ENCODE measurements at places on chromosomes 5 and 9.

DNA sequence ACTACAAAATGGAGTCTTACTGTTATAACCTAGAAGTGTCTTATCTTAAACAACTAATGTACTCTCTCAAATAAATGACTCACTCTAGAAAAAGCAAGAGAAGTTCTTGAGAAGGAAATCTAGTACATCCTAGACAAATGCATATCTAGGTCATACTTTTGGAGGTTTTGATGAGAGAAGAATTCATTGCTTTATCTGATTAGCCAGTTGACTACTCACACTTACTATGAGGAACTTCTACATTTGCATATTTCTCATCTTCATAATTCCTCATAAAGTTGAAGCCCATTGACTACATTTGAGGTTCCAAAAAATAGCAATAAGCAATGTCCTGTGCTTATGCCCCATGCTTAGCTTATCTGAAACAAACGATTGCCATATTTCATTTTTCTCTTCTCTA is 2.8 kb downstream of the JAKMIP2 start:
- no peak for DNase-seq

DNA sequence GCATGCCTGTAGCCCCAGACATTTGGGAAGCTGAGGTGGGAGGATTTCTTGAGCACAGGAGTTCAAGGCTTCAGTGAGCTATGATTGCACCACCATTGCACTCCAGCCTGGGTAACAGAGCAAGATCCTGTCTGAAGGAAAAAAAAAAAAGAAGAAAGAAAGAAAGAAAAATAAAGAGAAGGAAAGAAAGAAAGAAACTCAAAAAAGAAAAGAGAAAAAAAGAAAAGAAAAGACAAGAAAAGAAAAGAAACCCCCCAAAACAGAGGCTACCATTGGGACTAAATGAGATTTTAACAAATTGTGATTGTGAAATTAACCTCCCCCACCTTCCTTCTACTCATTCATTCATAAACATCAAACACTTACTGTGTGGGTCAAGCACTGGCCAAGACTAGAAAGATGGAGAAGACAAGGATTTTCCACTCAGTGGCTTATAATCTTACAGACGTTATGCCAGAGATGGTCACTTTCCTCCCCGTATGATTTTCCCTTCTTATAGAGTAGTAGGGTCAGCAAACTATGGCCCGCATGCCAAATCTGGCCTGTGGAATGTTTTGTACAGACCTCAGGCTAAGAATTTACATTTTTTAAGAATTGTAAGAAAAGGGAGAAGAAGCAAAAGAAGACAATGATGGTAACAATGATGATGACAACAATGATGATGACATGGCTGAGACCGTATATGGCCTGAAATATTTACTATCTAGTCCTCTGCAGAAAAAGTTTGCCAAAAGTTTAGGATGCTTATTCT is 1.1 kb upstream of the FYB1 start:
- DNase-seq = no peak

DNA sequence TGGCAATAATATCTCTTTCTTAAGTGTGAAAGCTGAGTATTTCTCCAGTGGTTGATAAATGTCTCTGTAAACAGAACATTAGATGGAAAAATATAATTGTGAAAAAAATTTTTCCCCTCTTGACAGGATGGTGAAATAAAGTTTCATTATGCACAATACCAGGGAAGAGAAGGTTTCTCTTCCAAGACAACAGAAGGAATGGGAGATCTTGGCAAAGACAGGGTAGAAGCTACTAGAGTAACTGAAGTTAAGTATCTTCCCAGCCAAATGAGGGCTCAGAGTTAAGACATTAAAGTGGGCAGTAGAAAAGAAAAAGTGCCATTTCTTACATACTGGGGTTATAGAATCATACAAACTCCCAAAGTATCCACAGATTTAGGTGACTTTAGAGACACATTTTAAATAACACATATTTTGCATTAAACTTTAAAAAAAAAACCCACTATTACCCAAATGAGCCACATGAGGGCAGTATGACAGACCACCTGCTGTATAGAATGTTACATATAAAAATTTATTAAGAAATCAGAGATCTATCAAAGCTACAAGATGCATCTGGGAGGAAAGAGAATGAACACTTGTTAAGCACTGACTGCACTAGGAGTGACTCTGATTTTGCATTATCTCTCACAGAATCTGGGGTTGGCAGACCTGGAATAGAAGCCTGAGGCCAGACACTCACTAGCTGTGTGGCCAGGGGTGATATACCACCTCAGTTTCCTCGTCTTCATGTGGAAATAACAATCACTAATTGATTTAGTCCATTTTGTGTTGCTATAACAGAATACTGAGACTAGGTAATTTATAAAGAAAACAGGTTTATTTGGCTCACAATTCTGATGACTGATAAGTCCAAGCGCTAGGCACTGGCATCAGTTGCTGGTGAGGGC is 98.5 kb downstream of the ARSB start:
- peak; percentile 20 for DNase-seq

GRCh38 chr9:134493461-134494272 is 147.9 kb upstream of the COL5A1 start:
- no peak for DNase-seq

DNA sequence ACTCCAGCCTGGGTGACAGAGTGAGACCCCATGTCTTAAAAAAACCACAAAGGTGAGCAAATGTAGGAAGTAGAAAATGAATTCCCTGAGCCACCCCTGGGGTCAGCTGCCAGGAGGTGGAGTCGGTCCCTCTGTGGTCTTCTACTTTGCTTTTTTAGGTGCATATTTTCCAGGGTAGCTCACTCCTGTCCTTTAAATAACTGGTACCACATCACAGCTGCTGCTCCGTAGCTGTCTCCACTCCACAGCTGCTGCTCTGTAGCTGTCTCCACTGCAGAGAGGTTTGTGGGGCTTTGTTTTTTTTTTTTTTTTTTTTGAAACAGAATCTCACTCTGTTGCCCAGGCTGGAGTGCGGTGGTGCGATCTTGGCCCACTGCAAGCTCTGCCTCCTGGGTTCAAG is 8.9 kb downstream of the WDR5 start:
- no peak for DNase-seq

- peak; percentile 81 for DNase-seq
Measured at GRCh38 chr5:16740811-16741392, 124.1 kb upstream of the RETREG1 start.

DNA sequence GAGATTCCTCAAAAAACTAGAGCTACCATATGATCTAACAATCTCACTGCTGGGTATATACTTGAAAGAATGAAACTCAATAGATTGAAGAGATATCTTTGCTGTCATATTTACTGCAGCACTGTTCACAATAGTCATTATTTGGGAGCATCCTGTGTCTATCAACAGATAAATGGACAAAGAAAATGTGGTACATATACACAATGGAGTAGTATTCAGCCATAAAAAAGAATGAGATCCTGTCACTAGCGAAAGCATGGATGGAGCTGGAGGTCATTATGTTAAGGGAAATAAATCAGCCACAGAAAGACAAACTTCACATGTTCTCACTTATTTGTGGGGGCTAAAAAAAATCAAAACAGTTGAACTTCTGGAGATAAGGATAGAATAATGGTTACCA is 505.7 kb upstream of the ARRDC3 start:
- no peak for DNase-seq

DNA sequence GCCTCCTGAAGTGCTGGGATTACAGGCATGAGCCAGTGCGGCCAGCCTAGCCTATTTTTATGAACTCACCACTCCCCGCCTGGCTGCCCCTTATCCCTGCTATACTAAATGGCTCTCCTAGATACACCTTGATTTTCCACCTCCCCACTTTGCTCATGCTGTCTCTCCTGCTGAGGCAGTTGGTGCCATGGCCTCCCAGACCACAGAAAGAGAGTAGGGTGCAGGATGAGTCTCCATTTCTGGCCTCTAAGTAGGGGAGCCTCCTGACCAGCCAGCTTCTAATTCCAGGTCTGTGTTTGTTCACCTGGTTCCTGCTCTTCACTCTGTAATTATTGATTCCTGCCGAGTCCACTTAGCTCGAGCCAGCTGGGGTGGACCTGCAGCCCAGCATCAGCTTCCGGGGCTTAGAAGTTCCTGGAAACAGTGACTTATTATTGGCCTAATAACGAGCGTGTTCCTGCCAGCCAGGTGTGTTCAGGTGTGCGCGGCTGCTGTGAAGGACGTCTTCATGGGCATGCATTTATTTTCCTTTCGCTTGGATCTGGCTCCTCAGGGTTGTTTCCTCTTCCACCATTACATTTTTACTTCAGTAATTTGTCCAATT is 34.0 kb downstream of the ZNF618 start:
- no peak for DNase-seq

DNA sequence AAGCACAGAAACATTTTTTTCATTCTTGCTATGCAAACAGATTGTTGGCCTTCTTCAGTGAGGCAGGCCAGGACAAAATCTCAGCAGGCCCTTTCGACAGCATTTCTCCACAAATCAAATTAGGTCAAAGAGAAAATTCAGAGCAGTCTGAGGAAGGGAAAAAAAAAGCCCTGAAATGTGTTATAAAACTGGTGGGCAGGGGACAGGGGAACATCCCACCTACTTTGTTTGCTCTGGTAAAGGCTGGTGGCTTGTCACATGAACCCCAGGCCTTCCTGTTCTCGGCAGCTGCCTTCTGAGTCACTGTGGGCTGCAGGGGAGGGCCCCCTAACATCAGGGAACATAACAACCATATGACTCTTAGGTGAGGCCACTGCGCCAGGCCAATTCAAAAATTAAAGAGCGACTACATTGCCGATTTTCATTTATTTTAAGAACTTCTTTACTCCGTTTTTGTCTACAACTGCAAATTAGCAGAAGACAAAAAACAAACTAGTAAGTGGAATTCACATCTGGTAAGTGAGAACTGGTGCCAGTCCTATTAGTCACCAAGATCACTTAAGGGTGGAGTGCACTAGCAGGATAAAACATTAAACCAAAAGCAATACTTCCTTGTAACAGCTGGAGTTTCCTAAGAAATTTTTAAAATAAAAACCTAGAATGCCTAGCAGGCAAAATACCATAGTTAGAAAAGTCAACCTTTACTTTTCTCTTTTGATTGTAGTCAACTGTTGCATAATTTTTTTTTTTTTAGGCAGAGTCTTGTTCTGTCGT is 46.2 kb upstream of the DENND4C start:
- DNase-seq = peak; percentile 15

GRCh38 chr9:133958756-133959155 is 33.4 kb downstream of the VAV2 start:
- DNase-seq = no peak

- no peak for DNase-seq
Measured at GRCh38 chr9:91305596-91306295, 56.0 kb downstream of the AUH start.

- DNase-seq = no peak
Measured at GRCh38 chr5:58115811-58116210, 344.1 kb downstream of the PLK2 start.

- peak; percentile 1 for DNase-seq
Measured at GRCh38 chr5:1054799-1055775, 46.5 kb downstream of the NKD2 start.

DNA sequence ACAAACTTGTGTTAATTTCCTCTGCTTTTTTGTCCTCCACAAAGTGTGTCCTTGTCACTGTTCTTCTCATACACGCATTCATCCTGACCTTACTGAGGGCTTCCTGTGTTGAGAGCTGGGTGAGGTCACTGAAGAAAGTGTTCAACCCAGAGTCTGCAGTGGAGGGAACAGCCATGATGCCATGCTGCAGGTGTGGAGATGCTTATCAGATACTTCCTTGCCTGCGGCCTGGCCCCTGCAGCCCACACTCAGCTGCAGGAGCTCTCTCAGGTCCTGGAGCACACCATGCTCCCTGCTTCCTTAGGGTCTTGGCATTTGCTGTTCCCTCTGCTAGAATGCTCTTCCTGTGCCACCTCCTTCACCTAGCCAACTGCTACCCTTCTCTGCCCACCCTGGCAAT is 108.1 kb upstream of the SPRY4 start:
- no peak for DNase-seq

DNA sequence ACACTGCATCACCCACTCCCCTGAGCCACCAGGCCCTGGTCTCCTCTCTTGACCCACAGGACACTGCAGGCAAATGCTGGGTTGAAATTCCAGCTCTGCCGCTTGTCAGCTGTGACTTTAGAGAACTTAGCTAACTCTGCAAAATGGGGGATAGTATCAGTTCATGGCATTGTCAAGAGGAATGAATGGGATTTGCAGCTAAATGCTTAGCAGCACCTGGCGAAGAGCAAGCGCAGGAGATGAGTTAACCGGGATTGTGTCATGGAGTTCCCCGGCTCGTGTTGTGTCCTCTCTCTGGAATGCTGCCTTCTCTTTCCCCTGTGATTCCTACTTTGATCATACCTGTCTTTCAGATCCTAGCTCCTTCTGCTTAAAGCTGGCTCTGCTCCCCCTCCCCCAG is 67.1 kb downstream of the DAB2IP start:
- peak; percentile 47 for DNase-seq

DNA sequence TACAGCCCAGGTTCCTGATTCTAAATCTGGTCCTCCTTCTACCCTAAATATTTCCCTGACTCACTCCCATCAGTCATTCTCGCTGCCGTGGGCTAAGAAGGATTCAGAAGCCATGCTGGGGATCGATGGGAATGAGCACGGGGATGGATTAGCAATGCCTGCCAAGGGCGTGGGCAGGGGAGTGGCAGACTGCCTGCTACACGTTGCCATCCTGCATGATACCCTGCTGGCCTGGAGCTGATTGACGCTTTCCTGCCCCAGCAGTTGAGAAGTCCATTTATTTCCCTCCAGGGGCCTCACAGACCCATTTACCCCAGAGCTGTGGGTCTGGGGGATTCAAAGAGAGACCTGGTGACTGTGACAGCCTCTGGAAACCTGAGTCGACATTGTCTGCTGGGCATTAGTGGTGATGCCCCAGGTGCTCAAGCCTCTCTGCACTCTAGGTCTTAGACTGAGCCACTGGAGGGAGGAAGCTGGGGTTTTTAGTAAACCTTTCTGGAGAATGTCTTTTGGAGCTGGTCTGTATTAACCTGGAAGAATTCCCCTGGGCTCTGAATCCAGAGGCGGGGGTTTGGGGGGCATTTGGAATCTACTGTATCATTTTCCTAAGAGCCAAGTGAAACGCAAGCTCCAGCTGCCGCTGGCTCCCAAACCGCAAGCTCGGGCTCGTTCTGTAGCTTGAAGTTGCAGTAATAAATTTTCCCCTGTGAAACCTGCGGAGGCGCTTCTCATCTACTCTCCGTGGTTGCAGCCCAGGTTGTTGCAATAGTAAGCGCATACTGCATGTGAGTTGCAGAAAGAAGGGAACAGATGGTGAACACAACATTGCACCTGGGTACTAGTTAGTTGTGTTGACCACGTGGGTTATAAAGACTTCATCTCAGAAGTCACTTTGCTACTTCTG is 76.3 kb upstream of the RAPGEF1 start:
- no peak for DNase-seq

- peak; percentile 66 for DNase-seq
Measured at GRCh38 chr5:27682600-27682999, 644.2 kb upstream of the CDH9 start.

DNA sequence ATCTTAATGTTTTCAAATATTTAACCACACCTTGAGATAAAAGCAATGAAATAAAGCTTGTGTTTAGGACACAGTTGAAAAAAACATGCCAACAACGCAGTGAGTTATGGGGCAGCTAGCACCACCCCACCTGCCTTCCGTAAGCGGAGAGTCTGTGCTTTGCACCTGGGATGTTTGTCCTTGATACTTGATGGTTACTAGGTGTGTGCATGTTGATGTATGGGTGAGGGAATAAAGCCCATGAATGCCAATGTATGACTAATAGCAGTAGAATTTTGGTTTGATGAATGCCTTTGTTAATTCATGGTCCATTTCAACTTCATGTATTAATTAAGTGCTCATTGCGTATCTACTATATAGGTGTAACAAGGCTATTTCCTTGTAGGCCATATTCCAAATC is 74.0 kb downstream of the PCSK5 start:
- DNase-seq = no peak

- DNase-seq = no peak
Measured at GRCh38 chr9:14451949-14452348, 138.0 kb upstream of the NFIB start.
